Liver (tissue), 10 donors: ENCODE measurements at places on chromosomes 2 and 18.

DNA sequence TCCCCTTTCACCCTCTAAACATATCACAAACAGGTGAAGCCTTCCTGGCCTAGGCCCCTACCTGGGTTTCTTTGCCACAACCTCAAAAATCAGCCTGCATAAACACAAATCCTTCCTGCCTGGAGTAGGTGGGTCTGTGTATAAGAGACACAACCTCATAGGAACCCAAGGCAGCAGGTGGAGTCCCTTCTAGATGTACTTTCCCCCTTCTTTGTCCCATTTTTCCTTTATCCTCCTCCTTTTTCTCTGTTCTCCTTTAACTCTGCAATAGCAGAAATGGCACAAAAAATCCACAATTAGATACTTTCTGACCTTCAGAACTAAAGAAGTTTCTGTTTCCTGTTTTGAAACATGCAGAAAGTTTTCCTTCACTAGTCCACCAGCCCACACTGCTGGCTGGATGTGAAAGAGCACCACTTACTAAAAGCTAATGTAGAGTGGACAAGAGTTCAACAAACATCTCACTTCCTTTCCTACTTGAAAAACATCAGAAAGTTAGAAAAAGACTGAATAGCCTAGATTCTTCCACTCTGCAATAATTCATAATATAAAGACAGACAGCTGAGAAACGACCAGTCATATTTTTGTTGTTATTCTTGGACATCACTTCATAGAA is 11.2 kb downstream of the SLC40A1 start:
- DNase-seq: no peak

DNA sequence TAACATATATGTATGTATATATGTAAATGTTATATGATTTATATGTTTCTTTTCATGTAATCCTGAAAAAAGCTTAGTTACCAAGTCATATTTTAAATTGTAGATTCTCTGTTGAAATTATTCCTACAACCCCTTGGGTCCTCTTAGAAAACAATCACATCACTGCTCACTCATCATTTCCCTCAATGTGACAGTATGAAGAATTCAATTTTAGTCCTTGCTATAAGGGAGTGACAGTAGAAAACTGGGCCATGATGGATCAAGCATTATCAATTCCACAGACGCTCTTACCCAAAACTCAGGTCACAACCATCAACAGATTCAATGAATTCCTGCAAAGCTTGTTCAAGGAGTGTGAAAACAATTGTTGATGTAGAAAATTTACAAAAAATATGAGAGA is 1389.5 kb upstream of the ACVR2A start:
- DNase-seq: no peak

DNA sequence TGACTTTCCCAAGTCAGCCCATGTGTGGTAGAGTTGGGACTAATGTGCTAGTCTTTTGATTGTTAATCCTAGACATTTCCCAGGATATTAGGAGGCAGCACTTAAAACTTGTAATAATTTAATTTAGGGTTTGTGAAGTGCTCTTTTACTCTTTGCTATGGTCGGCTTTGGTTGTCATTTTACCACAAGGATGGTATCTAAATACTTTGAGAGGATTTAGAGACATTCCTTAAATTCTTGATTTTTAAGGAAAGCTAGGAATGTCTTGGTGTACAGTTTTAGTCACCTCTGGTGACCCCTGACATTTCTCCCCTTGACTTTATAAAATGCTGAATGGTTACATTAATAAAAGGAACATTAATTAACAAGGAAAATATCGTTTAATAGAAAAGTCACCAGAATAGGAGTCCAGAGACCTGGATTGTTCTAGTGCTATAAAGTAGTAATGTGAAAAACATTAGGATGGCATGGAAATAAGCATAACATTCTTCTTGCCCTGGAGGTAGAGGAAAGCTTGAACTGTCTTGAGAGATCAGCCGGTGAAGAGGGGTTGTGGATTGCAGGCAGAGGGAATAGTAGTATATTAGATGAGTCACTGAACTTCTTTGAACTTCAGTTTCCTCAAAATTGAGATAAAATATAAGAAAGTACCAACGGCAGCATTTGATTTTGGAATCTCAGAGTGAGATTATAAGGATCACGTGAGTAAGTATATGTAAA is 209.2 kb downstream of the MCFD2 start:
- DNase-seq: no peak

DNA sequence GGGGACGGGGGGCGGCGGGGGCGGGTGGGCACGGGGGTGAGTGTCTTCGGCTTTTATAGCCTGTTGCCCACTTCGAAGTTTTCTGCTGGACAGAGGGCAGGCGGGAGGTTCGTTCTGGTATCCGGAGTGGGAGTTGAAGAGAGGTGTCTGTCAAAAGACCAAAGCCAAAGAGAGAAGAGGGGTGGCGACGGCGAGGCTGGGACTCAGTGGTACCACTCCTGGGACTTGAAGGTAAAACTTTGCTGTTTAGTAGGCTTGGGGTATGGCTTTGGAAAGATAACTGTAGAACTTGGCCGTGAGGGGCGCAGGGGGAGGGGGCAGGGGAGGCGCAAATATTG is 215.8 kb upstream of the DTNA start:
- DNase-seq: no peak

DNA sequence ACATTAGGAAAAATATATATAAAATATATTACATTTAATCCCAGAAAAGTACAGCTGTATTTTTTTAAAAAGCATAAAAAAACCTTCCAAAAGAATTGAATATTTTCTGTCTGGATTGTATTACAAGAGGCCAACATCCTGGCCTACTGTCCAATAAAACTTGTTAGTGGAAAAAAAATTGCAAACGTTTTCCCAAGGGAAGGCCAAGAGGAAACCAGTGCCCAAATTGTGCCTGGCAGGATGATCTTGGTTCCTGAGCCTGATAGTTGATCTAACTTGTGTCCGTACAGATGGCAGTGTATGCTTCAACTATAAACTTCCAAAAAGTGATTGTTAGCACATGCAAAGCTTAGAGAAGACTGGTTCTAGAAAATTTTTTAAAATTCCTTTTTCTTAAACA is 90.6 kb upstream of the LPIN2 start:
- no peak for DNase-seq

DNA sequence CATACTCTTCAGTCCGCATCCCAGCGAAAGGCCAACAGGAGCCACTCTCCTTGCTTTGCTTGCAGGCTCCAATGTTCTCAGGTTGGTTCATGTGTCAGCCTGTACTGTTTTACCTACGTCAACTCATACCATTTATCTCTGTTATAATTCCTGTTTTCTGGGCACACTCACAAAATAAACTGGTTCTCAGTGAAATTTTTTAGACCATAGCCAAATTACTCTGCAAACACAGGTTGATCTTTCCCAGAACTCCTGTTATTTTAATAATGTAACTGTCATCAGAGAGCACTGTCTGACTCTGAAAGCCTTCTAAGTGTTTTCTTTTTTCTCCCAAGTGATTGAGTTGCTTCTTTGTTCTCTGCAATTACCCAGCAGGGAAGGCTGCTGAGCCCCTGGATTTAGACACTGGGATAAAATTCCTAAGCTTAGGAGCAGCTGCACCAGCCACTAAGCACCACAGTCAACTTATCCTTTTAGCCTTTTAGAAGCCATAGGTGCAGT is 111.6 kb upstream of the PIEZO2 start:
- no peak for DNase-seq

DNA sequence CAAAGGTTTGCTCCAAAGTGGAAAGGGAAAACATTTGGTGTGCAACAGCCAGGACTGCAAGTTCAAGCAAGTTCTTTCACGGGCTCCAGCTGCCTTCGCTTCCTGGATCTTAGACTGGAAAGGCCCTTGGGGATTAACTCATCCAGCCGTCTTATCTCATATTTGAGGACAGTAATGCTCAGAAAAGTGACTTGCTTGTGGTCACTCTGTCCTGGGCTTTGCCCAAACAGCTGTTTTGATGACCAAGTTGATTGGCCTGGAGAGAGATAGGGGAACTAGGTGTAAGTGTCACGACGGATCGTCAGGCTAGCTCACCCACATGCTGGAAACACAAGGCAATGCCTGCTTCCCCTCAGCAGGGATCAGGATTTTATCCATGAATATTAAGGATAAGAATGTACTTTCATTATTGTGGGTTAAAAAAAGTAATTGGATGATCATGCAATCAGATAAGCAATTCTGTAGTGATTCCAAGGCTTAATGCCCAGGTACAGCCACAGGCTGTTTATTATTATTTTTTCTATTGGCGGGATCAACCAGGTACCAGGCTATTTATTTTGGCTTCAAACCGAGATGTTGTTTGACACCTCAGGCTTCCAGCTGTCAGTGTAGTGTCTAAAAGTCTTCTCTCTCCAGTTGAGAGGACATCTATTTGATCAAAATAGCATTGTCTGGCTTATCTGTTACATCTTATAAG is 162.5 kb upstream of the EPAS1 start:
- DNase-seq: no peak

GRCh38 chr2:77521931-77522470 is at the start of gene LRRTM4:
Gene LRRTM4 (minus strand): TSS chr2:77522376.
- no peak for DNase-seq

- no peak for DNase-seq
These were observed 12.1 kb upstream of the GREB1 start for GRCh38 chr2:11521775-11522174.

GRCh38 chr2:54396107-54396506 is 60.0 kb upstream of the SPTBN1 start:
- no peak for DNase-seq
